ENCODE measurements at places on chromosomes 4 and X.

DNA sequence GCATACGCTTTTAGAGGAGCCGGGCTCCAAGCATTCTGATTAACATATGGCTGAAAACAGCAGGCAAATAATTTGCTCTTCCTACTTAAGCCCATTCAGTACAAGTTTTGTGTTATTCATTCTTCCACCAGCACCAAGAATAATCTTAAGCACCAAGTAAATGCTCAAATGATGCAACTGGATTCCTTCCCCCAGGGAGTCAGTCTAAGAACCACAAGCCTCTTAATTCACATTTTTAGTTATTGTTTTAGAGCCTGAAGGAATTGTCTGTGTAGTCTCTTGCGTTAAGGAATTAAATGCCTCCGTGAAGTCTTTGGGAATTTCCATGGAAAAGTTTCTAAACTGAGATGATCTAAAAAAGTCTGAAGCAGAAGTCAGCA lies 61.5 kb upstream of the MAGEB2 start:
- DNase-seq = no peak

GRCh38 chr4:102787096-102787881 lies 26.5 kb upstream of the MANBA start:
- no peak for DNase-seq

- no peak for DNase-seq
Measured at GRCh38 chr4:7989654-7990053, 50.0 kb upstream of the AFAP1 start.

GRCh38 chr4:64582492-64582891 lies 173.2 kb upstream of the TECRL start:
- DNase-seq = no peak

DNA sequence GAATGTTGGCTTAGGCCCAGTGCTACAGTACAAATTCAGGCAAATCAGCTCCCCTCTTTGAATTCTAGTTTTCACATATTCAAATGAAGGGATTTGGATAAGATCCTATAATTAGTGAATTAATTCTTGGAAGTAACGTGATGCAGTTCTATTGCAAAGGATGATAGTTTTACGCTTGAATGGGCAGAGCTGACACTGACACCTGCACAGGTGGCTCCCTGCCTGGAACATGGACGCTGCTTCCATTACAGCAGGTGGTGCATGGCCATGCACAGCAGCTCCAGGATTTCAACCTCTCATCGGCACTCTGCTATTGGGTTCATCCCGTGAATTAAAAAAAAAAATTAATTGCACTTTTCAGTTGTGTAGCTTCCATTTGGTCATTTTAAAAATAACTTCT lies 28.4 kb upstream of the RPS6KA6 start:
- DNase-seq = no peak

GRCh38 chrX:45070116-45071007 lies 130.3 kb downstream of the DIPK2B start:
- DNase-seq = peak; percentile 29

DNA sequence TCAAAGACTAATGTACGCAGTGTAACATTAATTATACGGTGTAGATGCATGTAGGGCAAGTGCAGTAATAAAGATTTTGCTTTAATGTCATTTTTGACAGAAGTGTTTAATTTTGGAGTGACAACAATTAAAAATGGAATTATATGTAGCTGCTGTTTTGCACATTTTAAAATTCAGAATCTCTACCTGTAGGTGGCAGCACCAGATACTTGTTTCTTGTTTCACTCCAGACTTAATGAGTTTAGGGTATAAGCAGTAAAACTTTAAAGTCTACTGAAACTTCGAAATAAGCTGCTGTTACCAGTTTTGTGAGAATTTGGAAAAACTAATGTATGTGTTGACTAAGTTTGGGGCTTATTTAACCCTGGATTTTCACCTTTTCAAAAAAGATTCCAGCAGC lies 144.9 kb downstream of the POLA1 start:
- peak; percentile 6 for DNase-seq

- DNase-seq = no peak
Measured at GRCh38 chr4:175339100-175339707, 421.0 kb downstream of the ADAM29 start.

DNA sequence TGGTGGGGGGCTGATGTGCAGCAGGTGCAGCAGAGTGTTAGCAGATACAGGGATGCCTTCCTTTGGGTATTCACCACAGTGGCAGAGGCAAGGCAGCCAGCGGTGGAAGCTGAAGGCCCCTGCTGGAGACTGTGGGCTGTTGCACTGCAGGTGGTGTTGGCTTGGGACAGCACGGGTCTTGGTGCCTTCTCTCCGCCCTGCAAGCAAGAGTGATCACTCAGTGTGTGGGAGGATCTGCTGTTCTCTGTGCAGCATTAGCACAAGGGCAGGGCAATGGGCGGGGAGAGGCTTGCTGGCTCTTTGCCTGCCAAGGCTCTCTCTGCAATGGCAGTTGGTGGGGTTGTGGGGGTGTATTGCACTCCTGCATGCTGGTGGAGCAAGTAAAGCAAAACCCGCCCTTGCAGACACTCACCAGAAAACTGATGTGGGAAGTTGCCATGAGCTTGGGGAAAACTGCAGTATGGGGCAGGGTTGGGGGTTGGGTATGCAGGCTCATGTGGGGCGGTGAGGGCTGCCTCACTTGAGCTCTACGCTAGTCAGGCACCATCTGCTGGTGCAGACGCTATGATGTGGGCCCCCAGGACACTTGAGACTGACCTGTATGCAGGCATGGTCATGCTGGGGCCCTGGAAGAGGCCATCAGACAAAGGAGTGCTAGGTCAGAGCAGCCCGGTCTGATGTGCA lies 820.8 kb upstream of the GRIA3 start:
- DNase-seq = no peak

DNA sequence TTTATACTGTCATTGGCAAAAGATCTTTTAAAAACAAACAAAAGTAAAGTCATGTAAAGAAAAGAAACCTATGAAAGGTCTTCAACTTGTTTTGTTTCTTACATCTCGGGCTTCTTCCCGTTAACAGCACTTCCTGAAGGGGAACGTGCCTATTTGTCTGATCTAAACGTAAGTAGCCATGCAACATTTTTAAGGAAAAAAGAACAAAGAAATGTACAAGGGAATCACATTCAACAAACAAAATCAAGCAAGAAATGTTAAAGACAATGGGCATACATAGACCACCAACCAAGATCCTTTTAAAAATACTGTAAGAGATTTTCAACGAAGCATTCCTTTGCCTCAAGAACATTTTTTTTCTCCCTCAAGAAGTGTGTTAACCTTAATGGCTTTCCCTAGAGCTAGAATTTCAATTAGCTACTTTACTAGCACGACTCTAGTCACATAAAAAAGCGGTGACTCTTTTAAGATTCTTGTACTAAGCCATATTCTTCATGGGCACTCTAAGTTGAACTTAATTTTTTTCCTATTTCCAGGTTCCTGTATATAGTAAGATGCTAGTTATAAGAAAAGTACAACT lies 112.0 kb upstream of the TTC29 start:
- no peak for DNase-seq

- DNase-seq = no peak
Measured at GRCh38 chrX:139222511-139223200, 307.9 kb upstream of the F9 start.

- no peak for DNase-seq
Measured at GRCh38 chr4:163988865-163989264, 494.4 kb downstream of the TMA16 start.

GRCh38 chr4:48813964-48814363 lies 16.9 kb upstream of the OCIAD1 start:
- DNase-seq = no peak

- no peak for DNase-seq
Measured at GRCh38 chr4:168830777-168831512, 179.1 kb downstream of the CBR4 start.

DNA sequence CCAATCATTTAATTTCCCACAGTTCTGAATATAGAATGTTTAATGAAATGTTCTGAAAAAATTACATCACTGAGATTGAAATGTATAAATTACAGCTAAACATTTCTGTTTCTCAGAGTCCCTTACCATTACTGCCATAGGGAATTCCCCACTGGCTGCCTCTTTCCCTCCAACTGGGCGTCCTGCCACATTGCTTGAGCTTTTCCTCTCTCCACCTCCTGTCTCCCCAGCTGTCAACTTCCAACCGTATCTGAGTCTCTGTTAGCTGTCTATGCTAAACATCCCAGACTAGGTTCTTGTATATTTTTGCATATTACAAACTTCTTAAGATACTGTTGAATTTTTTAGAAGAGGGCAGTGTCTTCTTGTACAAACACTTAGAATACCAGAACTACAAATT lies 407.3 kb upstream of the SLIT2 start:
- no peak for DNase-seq

GRCh38 chr4:7202411-7202810 lies 10.1 kb downstream of the SORCS2 start:
- no peak for DNase-seq

GRCh38 chr4:121674696-121675095 lies 22.1 kb downstream of the ANXA5 start:
- DNase-seq = no peak

DNA sequence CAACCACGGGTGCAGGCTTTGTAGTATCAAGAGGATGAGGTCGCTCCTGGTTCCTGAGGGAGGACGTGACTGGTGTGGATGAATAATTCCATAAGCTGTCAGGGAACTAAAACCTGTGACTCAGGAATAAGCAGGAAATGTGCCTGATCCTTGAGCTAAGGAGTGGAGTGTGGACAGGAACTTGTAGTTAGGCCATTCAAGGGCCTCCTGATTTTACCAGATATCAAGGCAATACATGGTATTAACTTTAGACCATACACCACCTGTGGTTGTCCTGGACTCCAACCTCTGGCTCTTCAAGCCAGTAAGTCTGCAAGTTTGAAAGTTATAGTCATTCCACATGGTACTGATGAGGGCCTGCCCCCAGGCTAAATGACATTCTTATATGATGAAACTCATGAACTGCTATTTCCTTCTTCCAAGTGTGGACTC lies 12.1 kb upstream of the ING2 start:
- peak; percentile 65 for DNase-seq

GRCh38 chr4:159271856-159272255 lies 169.0 kb downstream of the RAPGEF2 start:
- no peak for DNase-seq

GRCh38 chr4:138099385-138099784 lies 142.8 kb downstream of the SLC7A11 start:
- no peak for DNase-seq

DNA sequence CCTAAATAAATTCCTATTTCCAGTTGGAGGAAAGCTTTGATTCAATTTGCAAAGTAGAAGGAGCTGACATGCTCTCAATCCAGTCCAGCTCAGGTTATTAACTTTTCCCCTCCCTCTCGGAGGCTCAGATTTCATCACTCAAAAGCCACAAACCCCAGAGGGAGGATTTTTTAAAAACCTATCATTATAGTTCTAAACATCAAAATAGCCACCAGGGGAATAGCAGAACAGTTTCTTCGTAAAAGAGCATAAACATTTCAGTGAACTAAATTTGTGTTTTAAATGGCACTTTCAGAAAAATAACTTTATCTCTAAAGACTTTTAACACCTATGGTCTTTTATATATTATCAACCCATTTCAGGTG lies 8.8 kb downstream of the GPRIN3 start:
- no peak for DNase-seq

DNA sequence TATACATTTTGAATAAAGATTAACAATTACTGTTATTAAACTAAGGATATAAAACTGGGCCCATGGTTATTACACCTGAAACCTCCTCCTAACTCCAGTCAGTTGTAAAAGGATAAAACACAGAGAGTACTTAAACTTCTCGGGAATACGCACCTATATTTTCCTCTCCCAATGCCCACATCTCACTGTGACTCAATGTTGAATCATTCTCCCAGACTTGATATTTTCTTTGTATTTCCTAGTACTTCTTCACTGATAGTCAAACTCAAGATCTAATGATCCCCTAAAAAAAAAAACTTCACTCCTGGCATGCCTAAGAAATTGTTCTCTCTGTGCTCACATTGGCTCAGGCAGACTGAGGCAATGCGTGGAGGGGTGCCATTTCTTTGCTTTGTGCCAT lies 212.5 kb upstream of the DKK2 start:
- DNase-seq = no peak

- no peak for DNase-seq
Measured at GRCh38 chrX:107448998-107449835, at the start of gene FRMPD3. FRMPD3 (plus strand) TSS chrX:107449652; CDS start chrX:107526589, 76,937 bp downstream.

- no peak for DNase-seq
Measured at GRCh38 chr4:66949419-66949818, 595.9 kb downstream of the CENPC start.

GRCh38 chr4:147846318-147847155 lies 114.6 kb downstream of the ARHGAP10 start:
- no peak for DNase-seq

- no peak for DNase-seq
Measured at GRCh38 chr4:30258949-30259348, 461.2 kb upstream of the PCDH7 start.

DNA sequence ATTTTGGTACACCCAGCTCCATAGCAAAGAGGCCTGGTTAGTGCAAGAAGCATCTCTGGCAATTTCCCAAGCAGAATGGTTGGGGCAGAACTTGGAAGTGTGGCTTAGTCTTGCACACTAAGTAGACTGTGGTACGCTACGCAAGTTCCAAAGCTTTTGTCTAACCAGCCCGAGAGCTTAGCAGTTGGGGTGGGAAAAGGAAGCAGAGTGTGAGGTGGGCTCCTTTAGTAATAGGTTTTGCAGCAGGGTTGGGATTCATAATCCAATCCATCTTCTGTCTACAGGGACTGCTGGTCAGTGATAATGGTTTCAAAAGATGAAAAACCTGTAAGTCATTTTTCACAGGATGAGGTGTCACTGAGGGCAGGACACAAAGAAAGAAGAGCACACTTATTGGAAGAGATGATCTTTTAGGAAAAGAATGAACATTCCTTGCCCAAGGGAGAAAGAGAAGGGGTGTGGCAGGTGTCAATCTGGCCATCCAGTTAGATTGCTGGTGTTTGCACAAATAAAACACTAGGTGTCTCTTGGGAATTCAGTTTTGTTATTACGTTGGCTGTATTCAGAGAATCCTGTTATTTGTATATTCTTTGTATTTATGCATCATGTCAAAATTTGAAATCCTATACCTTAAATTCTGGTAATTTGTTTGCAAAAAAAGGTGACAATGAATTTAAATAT lies 244.3 kb downstream of the GPAT3 start:
- no peak for DNase-seq

DNA sequence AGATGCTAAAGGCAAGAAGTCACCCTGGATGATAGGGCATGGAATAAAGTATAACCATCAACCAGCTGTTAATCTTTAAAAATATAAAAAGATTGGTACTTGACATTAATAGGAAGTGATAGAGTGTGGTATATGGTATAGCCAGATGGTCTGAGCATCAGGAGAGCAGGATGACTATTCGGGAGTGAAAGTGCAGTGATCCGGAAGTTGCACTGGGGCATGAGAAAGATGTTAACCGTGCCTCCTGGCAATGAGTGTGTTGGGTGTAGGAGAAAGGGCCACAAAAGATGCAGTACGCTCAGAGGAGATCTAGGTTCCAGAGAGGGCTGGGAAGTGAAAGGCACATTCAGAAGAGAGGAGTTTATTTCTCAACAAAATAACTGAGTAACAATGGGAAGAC lies 65.0 kb downstream of the TSPAN7 start:
- DNase-seq = no peak
